ENCODE measurements at places on chromosomes 6 and 20.

GRCh38 chr6:1503811-1504210 is 105.9 kb upstream of the FOXC1 start:
- DNase-seq, result no peak

DNA sequence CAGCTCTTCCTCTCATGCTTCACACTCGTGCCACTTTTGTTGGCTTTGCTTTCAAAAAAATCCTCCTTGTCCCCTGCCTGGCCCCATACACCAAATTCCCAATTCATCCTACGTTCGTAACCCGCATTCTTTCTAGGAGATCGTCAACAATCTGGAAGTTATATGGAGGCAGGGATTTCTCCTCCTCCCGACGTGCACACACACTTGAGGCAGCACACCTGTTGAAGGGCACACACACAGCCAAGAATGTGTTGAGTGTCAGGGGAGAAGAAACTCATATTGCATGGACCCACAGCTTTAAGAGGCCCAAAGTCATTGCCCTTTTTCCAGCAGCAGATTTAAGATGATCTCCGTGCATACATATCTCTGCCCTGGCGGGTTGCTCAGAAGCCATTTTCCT is 28.9 kb downstream of the THBS2 start:
- DNase-seq, result no peak

DNA sequence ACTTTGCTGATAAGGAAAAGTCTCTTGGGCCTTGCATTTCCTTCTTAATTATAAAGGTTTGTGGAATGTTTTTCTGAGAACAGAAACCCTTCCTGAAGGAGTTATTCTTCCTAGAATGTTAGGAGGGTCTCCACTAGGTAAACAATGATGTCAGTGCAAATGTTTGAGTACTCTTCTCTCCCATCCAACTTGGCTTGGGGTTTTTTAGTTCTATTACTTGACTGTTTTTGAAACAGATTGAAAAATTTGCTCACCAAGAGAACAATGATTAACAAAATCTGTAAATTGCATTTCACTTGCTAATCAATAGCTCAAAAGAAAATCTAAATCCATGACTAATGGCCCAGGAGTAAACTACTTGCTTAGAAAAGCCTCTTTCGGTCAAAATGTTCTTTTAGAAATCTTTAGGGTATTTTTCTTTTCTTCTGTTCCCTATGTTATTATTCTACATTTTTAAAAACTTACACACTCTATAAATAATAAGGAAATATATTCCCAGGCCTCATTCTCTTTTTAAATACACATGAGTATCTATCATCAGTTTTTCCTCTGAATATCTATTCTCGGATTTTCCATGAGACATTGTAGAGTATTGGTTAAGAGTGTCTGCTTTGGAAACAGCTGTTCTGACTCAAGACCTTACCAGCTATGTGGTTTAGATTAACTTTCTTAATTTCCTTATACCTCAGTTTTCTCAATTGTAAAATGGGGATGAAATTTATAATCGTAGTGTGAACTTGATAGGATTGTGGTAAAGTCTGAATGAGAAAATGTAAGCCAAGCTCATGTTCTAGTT is 234.2 kb upstream of the CITED2 start:
- peak; percentile 62 for DNase-seq

GRCh38 chr6:125747589-125748405 is 1.6 kb upstream of the HEY2 start:
- no peak for DNase-seq

- peak; percentile 87 for DNase-seq
Observed at GRCh38 chr6:33384581-33385020, 7.0 kb upstream of the KIFC1 start.
